Activated naive CD8-positive, alpha-beta T cell treated with anti-CD3 and anti-CD28 coated beads, Interleukin-2, amount 50 U/mL, for 24 hours (primary cell): ENCODE measurements at places on chromosomes 4 and X.
A peak's percentile ranks its signal among the peaks of the same experiment; 100 is the strongest.

DNA sequence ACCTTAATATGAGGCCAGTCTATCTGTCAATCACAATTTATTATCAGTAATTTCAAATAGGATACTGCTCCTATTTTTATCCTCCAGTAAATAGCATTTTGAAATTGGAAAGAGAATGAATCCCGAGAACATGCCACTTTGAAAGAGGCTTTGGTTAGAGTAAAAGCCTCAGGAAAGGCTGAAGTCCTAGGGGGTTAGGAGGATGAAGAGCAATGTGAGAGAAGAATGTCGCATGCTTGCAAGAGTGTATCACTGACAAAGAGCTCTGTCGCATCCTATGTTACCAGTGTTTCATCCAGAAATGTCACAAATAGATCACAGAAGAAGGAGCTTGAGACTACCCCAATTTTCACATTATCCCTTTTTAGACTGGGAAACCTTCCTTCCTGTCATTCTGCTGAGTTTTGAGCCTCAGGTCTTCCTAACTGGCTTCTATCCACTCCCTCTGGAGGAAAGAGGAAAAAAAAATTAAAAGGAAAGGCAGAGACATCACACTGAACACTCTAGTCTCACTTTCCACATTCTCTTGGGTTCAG, 39.8 kb downstream of the GPM6A start:
- no peak for DNase-seq

- no peak for DNase-seq
Measured at GRCh38 chr4:15659768-15660570, 4.8 kb upstream of the FBXL5 start.

DNA sequence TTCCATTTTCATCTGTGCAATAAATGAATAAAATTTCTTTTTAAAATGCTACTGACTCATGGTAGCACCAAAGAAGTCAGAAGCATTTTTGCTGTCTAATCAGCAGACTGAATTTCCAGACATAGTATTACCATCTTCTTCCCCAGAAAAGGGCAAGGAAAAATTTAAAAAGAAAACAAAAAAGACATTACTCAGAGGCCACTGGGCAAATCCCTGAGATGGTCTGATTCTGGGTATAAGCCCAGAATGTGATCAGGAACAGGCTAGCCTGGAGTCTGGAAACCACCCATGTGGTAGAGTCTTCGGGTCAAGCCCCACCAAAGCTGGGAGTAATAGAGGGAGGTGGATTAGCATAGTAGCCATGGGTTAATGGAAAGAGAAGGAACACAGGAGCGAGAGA, 342.8 kb downstream of the FBXW7 start:
- DNase-seq, result no peak

- no peak for DNase-seq
Measured at GRCh38 chr4:121599049-121599448, 97.7 kb downstream of the ANXA5 start.

GRCh38 chr4:185381288-185382196, 14.2 kb downstream of the LRP2BP start:
- DNase-seq, result no peak

DNA sequence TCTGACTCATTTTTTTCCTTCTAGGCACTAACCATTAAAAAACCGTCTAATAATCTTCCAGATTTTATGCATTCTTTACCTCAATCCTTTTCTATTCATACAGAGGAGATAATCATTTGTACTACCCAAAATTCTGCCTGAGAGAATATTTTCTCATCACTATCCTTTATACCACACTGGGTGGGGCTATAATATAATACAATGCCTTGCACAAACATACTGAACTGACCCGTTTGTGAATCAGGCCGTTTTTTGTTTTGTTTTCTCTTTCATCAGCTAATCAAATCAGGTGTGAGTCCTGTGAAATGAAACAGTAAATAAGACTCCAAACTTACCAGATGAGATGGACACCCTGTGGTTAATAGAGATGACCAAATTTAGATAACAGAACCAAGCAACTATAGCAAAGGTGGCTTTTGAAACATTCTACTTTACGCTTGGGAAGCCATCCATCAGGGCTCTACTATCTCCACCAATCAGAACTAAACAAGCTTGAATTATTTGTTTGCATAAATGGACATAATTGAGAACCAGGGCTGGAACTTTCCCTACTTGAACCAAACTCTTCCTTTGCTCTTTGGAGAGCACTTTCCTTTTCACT, 573.0 kb downstream of the GABRG1 start:
- DNase-seq, result no peak

DNA sequence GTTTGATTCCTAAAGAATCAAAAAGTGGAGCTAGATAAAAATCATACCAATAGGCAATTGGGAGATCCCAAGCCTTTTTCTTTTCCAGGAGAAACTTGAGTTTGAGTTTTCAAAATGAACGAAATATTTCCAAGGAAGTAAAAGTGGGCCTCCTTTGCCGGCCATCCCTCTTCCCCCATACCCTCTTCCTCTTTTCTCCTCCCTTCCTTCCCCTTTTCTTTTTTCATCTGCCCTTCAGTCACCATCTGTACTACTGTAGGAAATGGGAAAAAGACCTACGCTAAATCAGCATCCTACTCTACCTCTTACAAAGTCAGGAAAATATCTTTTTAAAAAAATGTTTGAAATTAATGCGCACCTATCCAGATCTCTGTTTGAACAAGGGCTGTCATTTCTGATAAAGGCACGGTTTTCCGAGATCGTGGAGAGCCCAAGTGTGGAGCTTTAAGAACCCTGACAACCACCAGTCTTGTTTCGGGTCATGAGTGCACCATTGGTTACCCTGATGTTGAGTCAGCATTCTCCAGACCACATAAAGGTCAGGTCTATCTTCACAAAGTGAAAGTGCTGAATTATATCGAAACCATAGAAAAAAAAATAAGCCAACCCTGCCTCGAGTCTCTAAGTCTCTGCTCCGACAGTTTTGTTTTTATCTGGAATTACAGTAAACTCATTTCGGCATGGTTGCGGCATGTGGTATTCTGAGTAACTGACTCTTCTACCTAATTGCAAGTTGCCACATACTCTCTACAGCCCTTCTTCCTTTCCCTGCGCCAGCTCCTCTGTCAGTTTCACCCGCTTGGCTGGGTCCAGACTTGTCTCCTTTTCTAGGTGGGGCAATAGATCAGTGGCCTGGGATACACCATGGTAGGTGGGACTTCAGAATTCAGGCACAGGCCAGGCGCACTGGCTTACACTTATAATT, 140.2 kb upstream of the KLF3 start:
- peak; percentile 27 for DNase-seq

- no peak for DNase-seq
Measured at GRCh38 chr4:14583331-14583730, 418.9 kb upstream of the CPEB2 start.

DNA sequence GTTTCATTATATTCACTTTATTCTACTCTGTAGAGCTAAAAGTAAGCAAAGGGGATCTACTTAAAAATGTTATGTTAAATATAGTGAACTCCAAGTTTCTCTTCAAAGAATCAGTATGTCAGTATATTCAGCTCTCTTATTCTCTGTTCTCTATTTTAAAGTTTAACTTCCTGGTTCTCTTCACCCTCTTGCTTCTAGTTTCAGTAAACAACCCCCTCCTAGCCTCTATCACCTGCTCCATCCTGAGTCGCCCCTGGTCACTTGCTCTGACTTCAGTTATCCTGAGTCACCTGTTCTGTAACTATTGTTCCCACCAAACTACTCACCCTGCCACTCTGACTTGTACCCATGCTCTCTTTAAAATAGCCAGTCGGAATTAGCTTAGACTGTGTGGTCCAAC, 180.9 kb upstream of the AADAT start:
- DNase-seq, result no peak

DNA sequence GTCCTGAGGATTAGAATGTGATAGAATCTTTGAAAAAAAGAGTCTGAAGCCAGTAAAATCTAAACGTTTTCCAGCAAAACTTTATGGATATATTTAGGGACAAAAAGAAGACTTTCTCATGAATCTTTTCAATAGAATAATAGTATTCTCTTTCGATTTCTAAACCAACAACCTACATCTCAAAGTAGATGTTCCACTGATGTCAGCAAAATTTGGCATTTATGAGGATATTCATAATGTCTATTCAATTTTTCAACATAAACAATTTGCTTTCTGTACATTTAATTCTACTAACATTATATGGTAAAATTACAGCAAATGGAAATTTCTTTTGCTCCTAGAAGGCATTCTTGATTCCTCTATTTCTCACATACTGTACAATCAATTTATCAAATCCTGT, 886.5 kb downstream of the CENPC start:
- no peak for DNase-seq

DNA sequence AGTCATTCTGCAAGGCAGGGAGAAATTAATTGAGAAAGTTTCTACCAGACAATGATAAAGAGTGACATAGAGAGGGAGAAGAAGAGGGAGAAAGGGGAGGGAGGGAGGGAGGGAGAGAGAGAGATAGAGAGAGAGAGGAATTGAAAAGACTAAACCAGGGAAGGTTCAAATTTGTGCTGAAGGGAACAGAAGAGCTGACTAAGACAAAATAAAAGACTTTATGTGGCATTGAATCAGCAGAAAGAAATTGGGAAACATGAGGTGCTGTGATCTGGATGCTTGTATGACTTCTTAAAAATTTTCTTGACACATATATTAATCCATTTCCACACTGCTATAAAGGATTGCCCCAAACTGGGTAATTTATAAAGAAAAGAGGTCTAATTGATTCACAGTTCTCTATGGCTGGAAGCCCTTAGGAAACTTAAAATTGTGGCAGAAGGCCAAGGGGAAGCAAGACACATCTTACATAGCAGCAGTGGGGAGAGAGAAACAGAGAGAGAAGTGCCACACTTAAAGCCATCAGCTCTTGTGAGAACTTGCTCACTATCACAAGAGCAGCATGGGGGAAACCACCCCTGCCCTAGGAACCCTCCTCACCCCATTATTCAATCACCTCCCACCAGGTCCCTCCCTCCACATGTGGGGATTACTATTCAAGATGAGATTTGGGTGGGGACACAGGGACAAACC, 13.5 kb upstream of the CXCL6 start:
- no peak for DNase-seq

GRCh38 chr4:148261848-148262247, 180.4 kb downstream of the NR3C2 start:
- no peak for DNase-seq

DNA sequence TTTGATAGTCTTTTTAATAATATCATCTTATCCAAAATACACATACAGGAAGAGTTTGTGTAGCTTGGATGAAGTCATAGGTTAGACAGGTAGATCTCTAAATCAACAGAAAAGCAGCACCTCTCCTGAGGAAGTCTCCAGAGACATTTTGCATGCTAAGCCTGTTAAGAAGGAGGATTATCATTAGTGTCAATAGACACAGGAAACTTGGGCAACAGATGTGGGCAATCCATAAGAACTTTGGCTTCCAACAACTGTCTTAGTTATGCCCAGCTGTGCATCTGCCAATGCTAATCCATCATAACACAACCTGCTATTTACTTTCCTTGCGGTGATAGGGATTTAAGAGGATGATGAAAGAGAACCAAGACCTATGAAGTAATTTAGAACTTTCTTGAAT, 1052.6 kb downstream of the RPA4 start:
- DNase-seq, result no peak

GRCh38 chr4:22532117-22532516, 16.3 kb upstream of the ADGRA3 start:
- no peak for DNase-seq

DNA sequence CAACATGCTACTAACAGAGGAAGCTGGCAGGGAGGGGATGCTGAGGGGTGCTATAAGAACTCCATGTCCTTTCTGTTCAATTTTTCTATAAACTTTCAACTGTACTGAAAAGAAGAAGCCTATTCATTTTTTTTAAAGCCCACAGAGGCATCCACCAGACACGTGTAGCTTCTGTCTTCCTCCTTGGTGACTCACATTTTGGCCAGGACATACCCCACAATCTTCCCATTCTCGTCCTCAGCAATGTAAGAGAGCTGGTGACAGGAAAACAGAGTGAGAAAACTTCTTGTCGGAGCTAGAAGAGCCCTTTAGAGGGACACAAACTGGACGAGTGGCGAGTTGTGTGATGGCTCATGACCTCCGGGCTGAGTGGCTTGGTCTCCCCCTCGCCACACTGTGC, 1.1 kb downstream of the NAA10 start:
- DNase-seq, result no peak
